ENCODE measurements at places on chromosomes 5 and 9.
A peak's percentile ranks its signal among the peaks of the same experiment; 100 is the strongest.

DNA sequence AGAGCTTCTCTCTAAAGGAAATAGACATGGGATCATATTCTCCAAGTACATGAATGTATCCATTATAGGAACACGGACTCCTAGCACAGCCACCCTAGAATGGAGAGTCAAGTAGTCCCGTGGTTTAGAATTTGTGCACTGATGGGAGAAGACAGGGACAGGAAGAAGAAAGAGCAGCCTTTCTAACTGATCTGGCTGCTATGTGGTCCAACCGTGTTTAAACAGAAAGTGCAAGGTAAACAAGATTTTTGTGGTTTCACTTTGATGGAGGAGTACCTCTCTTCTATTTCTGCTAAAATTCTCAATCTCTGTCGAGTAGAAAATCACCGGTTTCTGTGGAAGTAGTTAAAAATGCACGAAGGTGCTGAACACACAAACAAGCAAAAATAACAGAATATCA lies 171.3 kb downstream of the ST8SIA4 start:
- no peak for DNase-seq

- no peak for DNase-seq
Measured at GRCh38 chr9:130351343-130351742, 85.8 kb downstream of the HMCN2 start.

DNA sequence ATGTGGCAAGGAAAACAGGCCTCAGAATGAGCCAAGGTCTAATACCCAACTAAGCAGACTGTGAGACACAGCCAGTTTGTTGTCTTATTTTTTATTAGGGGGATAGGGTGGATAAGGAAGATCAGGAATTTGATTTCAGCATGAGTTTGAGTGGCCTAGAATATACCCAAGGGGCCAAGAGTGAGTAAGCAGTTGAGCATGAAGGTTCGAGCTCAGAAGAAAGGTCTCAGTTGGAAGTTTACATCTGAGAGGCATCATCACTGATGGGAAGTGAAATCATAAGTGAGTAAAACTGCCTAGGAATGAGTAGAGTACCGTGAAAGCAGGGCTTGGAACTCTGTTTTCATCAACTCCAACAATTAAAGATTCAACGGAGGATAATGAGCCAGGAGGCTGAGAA lies 12.6 kb downstream of the PSMD5 start:
- no peak for DNase-seq

DNA sequence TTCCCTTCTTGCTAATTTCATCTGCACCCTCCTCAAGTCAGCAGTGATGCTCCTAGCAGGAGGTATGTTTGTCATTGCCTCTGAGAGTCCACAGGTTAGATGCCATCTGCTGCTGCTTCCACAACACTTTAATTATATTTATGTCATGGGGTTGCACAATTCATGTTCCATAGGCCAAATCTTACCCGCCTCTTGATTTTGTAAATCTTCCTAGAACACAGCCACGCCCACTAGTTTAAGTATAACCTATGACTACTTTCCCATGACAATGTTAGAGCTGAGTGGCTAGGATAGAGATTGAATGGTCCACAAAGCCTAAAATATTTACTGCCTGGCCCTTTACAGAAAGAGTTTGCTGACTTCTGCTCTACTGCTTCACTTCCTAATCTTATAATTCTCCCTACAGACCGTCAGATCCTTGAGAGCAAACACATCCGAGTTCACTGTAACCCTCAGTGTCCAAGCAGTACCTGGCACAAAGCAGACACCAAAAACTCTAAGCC lies 21.1 kb downstream of the LIFR start:
- no peak for DNase-seq

DNA sequence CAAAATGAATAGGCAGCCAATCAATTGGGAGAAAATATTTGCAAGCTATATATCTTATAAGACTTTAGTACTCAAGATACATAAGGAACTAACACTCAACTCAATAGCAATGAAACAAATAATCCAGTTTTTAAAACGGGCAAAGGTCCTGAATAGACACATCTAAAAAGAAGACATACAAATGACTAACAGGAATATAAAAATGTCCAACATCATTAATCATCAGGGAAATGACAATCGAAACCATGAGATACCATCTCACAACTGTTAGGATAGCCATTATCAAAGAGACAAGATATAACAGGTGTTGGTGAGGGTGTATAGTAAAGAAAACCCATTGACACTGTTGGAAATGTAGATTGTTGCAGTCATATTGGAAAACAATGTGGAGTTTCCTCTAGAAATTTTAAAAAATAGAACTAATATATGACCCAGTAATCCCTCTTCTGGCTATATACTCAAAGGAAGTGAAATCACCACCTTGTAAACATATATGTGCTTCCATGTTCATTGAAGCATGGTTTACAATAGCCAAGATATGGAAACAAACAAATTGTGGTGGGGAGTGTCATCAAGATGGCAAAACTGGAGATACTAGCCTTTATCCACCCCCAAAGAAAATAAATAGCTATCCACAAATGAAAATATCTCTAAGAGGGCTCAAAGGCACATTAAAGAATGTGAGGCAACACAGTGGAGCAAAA lies 13.9 kb upstream of the BTNL3 start:
- DNase-seq, result no peak

- no peak for DNase-seq
Measured at GRCh38 chr5:72555871-72556270, 48.7 kb upstream of the ZNF366 start.

DNA sequence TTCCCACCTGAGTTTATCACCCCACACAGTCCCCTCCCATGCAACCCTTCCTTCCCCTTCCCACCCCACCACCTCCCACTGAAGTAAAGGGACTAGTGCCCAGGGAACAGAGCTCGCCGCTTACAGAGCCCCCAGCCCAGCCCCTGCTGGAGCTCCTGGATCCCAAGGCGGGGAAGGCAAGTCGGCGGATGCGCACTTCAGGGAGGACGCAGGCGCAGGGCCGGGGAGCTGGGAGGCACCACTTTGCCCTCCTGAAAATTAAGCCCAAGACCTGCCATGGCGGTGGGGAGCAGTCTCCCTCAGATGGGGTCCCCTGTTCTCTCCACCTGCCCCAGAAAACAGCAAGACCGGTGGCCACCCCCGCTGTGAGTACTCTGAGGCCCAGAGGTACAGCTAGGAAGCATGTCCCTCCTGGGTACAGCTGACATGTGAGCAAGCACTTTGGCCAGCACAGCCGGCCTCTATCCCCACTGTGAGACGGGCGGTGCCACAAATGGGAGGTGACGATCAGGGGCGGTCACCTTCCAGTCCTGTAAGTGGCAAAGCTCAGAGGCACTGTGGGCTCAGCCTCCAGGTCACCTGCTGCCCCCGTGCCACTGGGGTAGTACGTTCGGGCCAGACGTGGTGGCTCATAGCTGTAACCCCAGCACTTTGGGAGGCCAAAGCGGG lies 45.9 kb downstream of the COL23A1 start:
- no peak for DNase-seq

DNA sequence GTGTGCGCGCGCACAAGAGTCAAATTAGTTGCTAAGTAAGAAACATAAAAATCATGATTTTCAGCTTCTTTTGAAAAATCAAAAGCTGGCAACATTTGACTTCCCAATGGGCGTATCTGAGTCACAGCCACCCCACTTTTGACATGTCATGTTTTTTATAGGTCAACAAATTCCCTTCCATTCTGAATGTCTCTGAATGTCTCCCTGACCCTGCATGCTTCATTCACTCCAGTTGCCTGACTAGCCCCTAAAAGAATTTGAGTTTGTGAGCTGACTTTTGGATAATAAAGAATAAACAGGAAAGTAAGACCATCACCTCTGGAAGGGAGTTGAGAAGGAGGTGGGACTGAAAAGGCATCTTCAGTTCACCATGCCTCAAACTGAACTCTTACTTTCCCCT lies 20.2 kb upstream of the GLIS3 start:
- no peak for DNase-seq

GRCh38 chr9:18888290-18888689 lies 144.7 kb downstream of the SAXO1 start:
- no peak for DNase-seq

DNA sequence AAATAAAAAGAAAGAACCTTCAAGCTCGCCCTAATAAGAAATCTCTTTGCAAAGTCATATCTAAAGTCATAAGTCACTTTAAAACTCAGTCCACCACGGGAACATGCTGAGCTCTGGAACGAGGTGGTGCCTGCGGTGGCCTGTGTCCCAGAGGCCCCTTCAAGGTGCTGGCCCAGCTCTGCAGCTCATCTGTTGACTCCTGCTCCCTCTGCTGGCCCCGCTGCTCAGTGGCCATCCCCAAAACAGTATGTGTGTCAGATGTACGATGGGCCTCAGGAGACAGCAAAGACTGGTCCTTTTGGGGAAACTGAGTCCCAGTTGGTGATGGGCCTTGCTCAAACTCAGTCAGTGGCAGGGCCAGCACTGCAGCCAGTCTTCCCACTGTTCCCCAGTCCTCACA lies 22.8 kb upstream of the FOXB2 start:
- DNase-seq, result no peak

DNA sequence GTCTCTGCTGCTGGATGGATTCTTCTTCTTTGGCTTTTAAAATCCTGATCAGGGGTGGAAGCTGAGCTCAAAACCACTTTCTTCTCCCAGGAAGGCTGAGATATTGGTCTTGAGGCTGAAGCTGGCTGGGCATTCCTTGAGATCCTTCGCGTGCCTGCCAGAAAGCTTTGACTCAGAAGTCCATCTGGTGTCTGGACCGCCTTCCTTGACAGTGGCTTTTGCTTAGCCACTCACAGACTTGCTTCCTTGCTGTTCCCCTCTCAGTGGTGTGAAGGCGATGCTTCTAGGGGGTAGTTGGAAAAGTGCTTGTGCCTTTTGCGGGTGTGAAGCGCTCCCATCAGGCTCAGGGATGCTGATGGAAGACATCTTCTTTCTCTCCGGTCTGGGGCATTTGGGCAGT lies 45.9 kb downstream of the RGS3 start:
- DNase-seq, result peak; percentile 52

DNA sequence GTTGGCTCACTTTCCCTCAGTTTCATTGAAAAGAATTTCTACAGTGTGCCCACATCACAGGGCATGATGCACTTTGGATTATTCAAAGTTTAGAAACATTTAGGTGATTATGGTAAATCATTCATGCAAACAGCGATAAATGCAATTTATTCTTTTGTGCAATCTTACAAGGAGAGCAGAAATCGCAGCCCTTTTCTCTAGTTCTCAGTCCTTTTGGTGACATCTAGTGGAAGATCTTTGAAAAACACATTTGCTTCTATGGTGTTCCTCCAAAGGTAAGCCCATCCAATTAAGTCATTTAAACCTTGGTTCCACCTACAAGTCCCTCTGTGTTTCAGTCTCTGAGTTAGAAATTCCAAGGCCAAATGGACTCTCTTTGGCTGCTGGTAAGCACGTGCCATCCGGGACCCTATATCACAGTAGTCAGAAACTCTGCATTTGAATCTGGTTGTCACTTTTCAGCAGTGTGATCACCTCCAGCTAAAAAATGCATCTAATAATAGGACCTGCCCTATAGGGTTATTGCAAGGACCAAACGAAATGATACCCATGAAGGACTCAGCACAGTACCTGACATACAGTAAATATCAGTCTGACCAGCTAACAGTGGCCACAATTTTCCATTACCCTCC lies 66.4 kb downstream of the MACROH2A1 start:
- DNase-seq, result peak; percentile 47

DNA sequence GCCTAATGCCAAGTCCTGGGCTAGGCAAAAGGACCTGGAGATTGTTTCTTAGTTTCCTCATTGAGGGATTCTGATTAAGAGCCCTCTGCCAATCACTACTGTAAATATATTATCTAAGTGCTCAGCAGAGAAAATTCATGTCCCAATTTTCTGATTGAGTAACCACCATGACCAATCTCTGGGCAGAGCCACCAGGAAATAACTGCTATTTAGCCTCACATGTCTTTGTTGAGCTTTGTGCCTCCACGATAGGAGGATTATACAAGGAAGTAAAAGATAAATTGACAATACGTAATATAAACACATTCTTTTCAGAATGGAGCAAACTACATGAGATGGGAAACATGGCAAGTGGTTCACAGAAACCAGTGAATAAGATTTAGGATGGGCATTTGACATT lies 396.1 kb upstream of the PAPPA start:
- DNase-seq, result no peak

- no peak for DNase-seq
Measured at GRCh38 chr5:32539981-32540845, 45.1 kb upstream of the SUB1 start.

DNA sequence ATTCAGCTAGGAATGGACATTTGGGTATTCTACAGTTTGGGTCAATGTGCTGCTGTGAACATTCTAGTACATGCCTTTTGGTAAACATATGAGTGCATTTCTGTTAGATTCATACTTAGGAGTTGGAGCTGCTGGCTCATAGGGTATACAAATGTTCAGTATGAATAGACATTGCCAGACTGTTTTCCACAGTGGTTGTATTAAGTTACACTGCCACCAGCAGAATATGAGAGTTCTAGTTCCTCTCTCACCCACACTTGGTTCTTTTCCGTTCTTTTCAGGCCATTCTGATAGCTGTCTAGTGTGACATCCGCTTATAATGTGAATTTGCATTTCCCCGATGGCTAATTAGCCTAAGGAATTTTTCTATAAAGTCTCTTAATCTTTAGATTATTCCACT lies 25.0 kb downstream of the STOM start:
- DNase-seq, result no peak

DNA sequence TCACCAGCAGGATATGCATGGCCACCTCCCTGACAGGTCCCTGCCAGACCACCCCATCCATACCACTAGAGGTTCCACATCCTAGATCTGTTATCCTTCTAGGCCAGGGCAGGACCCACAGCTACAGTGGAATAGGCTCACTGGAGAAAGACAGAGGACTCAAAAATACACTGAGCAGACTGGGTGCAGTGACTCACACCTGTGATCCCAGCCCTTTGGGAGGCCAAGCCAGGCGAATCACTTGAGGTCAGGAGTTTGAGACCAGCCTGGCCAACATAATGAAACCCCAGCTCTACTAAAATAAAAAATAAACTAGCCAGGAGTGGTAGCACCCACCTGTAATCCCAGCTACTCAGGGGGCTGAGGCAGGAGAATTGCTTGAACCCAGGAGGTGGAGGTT lies 56.5 kb upstream of the TESK1 start:
- no peak for DNase-seq

DNA sequence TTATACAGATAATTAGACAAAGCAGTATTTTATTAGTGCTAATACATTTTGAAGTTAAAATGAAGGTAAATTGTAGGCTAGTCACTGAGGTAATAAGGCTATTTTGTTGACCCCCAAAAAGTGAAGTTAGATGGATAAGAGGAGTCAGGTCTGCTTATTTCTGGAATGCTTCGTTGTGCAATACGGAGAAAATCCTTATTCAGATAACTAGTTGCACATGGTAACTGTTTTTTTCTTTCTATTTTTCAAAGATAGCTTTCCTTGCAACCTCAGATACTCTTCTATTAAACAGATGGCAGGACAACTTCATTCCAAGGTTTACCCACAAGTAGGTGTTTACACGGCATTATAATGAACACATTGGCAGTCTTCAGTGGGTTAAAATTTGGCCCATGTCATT lies 101.1 kb downstream of the TMEM174 start:
- no peak for DNase-seq

GRCh38 chr9:136086213-136086881 lies 8.7 kb downstream of the NACC2 start:
- no peak for DNase-seq

- no peak for DNase-seq
Measured at GRCh38 chr5:122607818-122608217, 167.1 kb upstream of the SNX2 start.

- DNase-seq, result no peak
Measured at GRCh38 chr5:150485693-150486401, 22.1 kb upstream of the NDST1 start.

All from AG04450 (cell line).